ENCODE measurements at places on chromosomes 6 and 20.

- H3K4me1 ChIP-seq = peaks cover 79% of the 10 kb centered on the region
- no peak overlapping the region for H3K4me3 ChIP-seq
- H3K27ac ChIP-seq = peak overlapping the region; percentile 76
- DNase-seq = no peak
- no peaks in the 10 kb centered on the region for H3K27me3 ChIP-seq
Measured at GRCh38 chr6:7169296-7169721, 61.5 kb downstream of the RREB1 start.

- DNase-seq = peak; percentile 44
- peaks cover under 1% of the 10 kb centered on the region for H3K4me1 ChIP-seq
- H3K27me3 ChIP-seq = no peaks in the 10 kb centered on the region
- H3K4me3 ChIP-seq = no peak overlapping the region
- no peaks in the 10 kb centered on the region for H3K36me3 ChIP-seq
Measured at GRCh38 chr20:24783631-24784492, 165.2 kb upstream of the CST7 start.

DNA sequence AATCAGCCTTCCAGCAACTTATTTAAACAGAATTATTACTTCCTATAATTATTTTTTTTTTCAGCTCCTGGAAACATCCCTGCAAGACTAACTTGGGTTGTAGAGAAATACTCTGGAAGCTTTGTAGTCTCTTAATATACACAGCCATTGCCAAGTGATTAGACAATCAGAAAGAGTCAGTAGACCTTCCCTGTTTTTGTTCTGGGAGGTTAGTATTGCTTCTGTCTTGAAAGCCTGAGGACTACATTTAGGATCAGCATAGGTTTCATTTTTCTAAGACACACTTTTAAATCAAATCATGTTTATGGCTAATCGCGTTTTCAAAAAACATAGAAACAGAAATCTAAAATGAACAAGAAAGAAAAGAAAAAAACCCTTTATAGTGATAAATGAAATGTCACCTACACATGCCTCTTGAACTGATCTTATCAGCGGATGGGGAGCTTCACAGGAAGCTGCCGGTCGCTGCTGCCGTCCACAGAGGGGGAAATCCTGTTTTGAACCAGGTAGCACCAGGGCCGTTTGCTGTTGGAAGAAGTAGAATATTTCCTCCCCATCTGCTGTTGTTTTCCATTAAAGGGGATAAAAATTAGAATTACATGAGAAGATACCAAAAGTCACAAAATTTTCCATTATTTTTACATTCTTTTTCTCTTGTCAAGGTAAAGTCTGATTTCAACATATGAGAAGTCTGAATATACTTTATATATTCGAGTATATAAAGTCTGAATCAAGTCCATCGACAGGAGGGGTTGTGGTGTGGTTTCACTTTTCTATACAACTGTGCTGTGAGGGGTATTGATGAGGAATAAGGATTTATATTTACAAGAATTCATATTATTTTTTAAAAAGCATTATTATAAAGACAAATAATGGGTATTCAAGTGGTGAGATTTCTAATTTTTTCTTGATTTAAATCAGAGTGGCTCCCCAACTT, 94.6 kb downstream of the ARMC2 start:
- H3K4me1 ChIP-seq = peaks cover 36% of the 10 kb centered on the region
- H3K27ac ChIP-seq = no peak overlapping the region
- no peaks in the 10 kb centered on the region for H3K36me3 ChIP-seq
- DNase-seq = no peak

- H3K27me3 ChIP-seq = no peaks in the 10 kb centered on the region
- no peak for DNase-seq
- H3K36me3 ChIP-seq = no peaks in the 10 kb centered on the region
- no peak overlapping the region for H3K27ac ChIP-seq
Measured at GRCh38 chr20:53321596-53321995, 272.0 kb downstream of the ZNF217 start.

- peaks cover 58% of the 10 kb centered on the region for H3K4me1 ChIP-seq
- peak overlapping the region; percentile 2 for H3K27ac ChIP-seq
- peak; percentile 29 for DNase-seq
- no peaks in the 10 kb centered on the region for H3K27me3 ChIP-seq
- no peak overlapping the region for H3K4me3 ChIP-seq
- H3K36me3 ChIP-seq = no peaks in the 10 kb centered on the region
Measured at GRCh38 chr6:37822851-37823682, 3.5 kb downstream of the ZFAND3 start.

DNA sequence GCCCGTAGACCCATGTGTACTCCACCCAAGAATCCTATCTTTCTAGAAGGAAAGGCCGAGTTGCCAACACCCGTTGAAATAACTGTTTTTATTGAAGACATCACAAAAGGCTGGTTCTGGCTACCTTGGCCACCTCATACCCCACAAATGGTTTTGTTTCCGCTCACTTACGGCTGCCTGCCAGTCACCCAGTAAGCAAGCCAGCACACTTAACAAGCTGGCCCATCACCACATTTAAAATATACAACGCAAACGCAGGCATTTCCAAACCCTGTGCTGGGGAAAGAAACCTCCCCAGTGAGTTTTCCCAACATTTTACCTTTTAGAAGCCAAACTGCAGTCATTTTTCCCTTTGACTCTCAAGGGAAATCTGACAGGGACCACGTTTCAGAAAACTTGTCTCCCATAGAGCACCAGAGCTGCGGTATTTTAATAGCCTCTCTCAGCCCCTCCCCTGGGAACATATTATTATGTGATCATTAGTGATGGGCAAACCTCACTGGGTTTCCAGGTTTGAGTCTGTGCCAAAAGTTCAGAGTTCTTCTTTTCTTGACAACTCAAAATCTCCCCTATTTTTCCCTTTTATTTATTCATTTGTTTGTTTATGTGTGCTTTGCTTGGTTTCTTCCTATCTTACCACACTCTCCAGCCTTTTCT, 36.7 kb upstream of the BMP2 start:
- H3K36me3 ChIP-seq = no peaks in the 10 kb centered on the region
- no peak overlapping the region for H3K4me3 ChIP-seq
- peaks cover 4% of the 10 kb centered on the region for H3K4me1 ChIP-seq
- no peaks in the 10 kb centered on the region for H3K27me3 ChIP-seq
- DNase-seq = no peak
- H3K27ac ChIP-seq = no peak overlapping the region

DNA sequence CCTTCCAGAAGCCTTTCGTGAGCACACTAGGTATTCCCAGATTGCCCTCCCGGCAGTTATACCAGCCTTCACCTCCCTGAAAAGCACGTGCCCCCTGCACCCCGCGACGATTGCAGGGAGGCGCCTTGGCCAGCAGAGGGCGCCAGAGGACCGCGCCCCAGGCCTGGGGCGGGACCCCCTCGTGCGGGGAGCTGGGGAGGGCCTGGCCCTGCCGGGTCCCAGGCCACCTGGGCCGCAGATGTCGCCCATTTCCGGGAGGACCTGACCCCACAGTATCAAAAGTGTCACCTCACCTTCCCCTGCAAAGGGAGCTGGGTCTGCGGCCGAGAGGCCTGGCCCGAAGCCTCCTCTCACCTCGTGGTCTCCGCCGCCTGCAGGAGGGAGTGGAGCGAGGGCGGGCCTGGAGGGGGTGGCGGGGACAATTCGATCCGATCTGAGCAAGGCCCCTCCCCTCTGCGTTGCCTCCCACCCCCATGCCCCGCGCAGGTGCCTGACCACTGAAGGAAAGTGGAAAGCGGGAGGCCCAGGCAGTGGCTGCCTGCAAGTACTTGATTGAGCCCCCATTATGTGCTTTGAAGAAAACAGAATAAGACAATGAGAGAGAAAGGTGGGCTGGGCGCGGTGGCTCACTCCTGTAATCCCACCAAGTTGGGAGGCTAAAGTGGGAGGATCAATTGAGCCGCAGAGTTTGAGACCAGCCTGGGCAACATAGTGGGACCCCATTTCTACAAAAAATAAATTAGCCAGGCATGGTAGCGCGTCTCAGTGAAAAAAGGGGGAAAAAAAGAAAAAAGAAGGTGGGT, 3.5 kb upstream of the SNAI1 start:
- H3K27ac ChIP-seq = no peak overlapping the region
- DNase-seq = peak; percentile 36
- H3K4me1 ChIP-seq = peaks cover 21% of the 10 kb centered on the region
- H3K27me3 ChIP-seq = no peaks in the 10 kb centered on the region
- no peak overlapping the region for H3K4me3 ChIP-seq
- H3K36me3 ChIP-seq = no peaks in the 10 kb centered on the region

GRCh38 chr6:26230351-26230750, 134.6 kb upstream of the BTN3A2 start:
- H3K27me3 ChIP-seq = no peaks in the 10 kb centered on the region
- no peak overlapping the region for H3K27ac ChIP-seq
- peaks cover 20% of the 10 kb centered on the region for H3K4me1 ChIP-seq
- no peak overlapping the region for H3K4me3 ChIP-seq
- H3K36me3 ChIP-seq = no peaks in the 10 kb centered on the region

DNA sequence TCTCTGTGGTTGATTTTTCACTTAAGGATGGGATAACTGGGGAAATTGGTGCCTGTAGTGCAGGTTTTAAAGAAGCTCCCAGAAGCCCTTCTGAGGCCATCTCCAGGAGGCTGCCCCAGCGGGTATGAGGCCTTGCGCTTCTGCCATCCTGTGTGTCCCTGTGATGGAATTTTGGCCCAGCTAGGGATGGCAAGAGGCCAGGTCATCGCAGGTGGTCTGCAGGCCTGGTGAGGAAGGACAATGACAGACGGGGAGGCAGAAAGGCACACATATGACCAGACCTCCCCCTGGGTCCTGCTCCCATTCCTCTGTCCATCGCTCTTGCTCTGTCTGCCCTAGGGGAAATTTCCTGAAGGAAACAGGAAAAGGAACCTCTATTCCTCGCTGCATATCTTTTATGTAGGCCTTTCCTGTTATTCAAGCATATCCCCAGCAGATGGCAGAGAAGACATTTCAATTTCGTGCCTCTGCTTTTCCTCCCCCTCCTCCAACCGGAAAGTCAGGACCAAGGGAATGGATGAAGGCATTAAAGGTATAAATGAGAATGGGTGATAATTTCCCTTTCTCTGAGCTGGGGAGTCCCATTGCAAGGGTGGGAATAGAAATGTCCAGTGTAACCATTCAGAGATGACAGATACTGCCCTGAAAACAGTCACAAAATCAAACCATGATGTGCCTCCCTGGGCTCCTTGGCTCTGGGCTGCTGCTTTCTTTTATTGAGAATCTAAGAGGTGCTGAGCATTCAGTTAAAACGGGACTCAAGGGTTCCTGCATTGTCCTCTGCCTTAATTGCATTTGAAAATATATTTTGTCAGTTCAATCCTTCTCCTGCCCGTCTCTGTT, 17.6 kb upstream of the HLA-F start:
- H3K36me3 ChIP-seq = no peaks in the 10 kb centered on the region
- H3K27me3 ChIP-seq = no peaks in the 10 kb centered on the region
- peak; percentile 54 for DNase-seq
- no peak overlapping the region for H3K27ac ChIP-seq

- peaks cover 3% of the 10 kb centered on the region for H3K27me3 ChIP-seq
- H3K27ac ChIP-seq = no peak overlapping the region
- no peak for DNase-seq
- H3K4me3 ChIP-seq = no peak overlapping the region
- no peaks in the 10 kb centered on the region for H3K36me3 ChIP-seq
Measured at GRCh38 chr20:61749406-61750075, 316.1 kb downstream of the TAF4 start.

DNA sequence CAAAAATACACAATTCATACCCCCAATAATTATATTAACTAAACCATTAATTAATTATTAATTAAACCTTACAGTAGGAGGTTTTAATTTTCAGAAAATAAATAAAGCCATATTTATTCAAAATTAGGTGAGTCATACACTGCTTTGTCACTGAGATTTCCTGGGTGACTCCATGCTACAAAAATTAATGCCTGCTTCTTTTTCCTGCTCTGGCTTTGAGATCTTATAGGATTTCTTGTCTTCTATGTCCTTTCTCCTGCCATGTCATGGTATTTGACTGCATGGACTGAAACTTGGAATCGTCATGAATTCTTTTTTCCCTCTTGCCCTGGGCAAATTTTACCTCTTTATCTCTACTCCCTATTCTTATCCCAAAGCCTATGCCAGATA, 133.2 kb downstream of the PHACTR1 start:
- no peak overlapping the region for H3K27ac ChIP-seq
- no peaks in the 10 kb centered on the region for H3K27me3 ChIP-seq
- H3K4me3 ChIP-seq = no peak overlapping the region
- H3K4me1 ChIP-seq = no peaks in the 10 kb centered on the region
- no peaks in the 10 kb centered on the region for H3K36me3 ChIP-seq

GRCh38 chr20:18004384-18005031, 35.7 kb downstream of the MGME1 start:
- no peak overlapping the region for H3K27ac ChIP-seq
- no peak for DNase-seq
- peaks cover 11% of the 10 kb centered on the region for H3K4me1 ChIP-seq
- no peaks in the 10 kb centered on the region for H3K27me3 ChIP-seq
- H3K36me3 ChIP-seq = no peaks in the 10 kb centered on the region

DNA sequence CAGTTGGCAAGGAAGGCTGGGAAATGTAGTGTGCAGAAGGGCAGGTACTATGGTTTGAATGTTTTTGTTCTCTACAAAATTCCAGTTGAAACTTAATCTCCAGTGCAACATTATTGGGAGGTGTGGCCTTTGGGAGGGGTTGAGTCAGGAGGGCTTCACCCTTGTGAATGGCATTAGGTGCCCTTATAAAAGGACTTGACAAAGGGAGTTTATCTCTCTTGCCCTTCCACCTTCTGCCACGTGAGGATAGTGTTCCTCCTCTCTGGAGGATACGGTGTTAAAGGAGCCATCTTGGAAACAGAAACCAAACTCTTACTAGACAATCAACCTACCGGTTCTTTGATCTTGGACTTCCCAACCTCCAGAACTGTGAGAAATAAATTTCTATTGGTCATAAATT, 82.2 kb upstream of the LRFN2 start:
- H3K36me3 ChIP-seq = no peaks in the 10 kb centered on the region
- H3K4me3 ChIP-seq = no peak overlapping the region
- no peaks in the 10 kb centered on the region for H3K4me1 ChIP-seq
- H3K27me3 ChIP-seq = no peaks in the 10 kb centered on the region

GRCh38 chr6:87029711-87030314, 65.1 kb downstream of the CGA start:
- H3K36me3 ChIP-seq = no peaks in the 10 kb centered on the region
- DNase-seq = no peak
- H3K4me1 ChIP-seq = no peaks in the 10 kb centered on the region
- H3K27ac ChIP-seq = no peak overlapping the region
- no peak overlapping the region for H3K4me3 ChIP-seq

- DNase-seq = no peak
- no peak overlapping the region for H3K27ac ChIP-seq
- H3K27me3 ChIP-seq = no peaks in the 10 kb centered on the region
- no peaks in the 10 kb centered on the region for H3K4me1 ChIP-seq
Measured at GRCh38 chr6:28597217-28597835, 71.6 kb downstream of the GPX5 start.

GRCh38 chr20:44439318-44439717, 36.4 kb upstream of the TTPAL start:
- DNase-seq = no peak
- no peak overlapping the region for H3K27ac ChIP-seq
- H3K4me3 ChIP-seq = no peak overlapping the region
- no peaks in the 10 kb centered on the region for H3K27me3 ChIP-seq
- peaks cover 5% of the 10 kb centered on the region for H3K4me1 ChIP-seq
